SHP77 (cell line): ENCODE measurements at places on chromosomes 4 and X.

DNA sequence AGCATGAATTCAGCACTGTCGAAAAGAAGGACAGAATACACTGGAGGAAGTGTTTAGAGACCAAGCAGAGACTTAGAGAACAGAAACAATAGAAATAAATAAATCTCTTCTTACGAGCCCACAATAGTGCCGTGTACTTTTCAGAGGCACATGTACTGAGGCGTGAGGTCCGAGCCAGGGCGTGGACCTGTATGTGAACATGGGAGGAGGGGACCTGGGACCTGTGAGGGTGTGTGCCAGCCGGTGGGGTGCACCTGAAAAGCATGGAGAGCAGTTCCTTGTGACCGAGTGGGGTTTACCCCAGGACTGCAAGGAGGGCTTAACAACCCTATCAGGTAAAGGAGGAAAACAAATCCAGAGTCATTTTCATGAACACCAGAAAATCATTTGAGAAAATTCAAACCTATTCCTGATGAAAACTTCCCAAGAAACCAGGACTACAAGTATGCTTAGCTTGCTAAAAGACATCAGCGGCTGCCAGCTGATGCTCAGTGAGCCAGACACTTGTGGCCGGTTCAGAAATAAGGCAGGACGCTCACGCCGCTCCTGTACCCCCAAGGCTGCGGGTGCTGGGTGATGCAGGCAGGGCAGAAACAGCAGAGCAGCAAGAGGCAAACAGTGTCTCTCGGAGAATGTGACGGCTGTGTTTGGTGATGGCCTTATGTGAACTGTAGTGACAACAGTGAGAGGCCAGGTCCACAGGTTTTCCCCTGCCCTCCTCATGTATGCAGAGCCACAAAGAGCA, 37.1 kb downstream of the NELFA start:
- no peak for DNase-seq

DNA sequence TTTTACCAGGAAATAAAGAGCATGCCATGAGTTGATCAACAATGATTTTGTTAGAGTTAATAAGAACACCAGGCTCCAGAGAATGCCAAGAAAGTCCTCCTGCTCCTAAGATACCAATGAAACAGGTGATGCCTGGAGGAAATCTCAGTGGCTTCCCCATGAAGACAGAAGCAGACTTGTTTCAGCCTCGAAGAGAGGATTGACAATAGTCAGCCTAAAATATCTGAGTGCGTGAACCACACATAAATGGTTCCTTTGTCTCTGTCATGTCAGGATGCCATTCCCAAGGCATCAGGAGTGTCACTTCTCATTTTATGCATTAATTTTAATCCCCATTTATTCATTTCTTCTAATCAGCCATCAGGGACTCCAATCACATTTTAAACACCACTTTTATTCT, 69.6 kb downstream of the PHOX2B start:
- DNase-seq = no peak

DNA sequence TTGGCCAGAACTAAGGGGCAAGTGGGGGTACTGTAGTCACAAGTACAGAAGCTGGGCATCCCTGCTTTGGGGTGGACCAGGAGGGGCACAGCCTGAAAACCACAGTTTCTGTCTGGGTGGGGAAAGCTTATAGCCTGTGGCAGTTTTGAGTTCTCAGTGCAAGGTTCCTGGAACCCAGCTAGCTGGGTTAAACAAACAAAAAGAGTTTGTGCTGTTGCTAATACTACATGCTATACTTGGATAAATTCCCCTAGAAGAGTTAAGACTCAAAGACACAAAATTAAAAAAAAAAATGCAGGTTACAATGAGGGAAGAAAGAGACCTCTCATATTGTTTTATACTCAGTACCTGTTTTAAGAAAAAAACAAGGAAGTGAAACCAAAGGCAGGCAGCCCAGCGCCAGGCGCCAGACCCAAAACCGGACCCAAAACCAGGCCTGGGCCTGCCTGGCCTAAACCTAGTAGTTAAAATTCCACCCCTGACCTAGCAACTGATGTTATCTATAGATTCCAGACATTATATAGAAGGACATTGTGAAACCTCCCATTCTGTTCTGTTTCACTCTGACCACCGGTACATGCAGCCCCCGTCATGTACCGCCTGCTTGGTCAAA, 50.8 kb downstream of the SLC2A9 start:
- no peak for DNase-seq

GRCh38 chr4:68369142-68369805, 19.4 kb upstream of the YTHDC1 start:
- no peak for DNase-seq

- no peak for DNase-seq
These were observed 2.0 kb downstream of the NUDT11 start for GRCh38 chrX:51494409-51494808.

GRCh38 chrX:115372152-115372551, 82.6 kb downstream of the LUZP4 start:
- DNase-seq = no peak

DNA sequence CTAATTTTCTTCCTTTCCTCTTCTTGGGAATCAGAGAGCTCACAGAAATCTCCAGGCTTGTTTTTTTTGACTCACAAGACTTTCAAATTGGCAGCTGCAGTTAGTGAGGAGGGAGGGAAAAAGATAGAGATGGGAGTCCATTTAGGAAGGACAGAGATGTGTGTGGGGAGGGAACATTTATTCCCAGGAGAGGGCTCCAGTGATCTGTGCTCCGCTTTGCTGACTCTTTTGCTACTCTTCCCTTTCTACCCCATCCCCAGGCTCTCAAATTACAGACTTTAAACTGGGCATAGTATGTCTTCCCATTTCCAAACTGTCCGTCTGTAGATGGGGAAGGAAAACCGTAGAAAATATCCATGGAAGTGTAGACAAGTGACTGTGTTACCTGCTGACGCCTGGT, 39.1 kb upstream of the UCP1 start:
- no peak for DNase-seq

GRCh38 chrX:134364711-134365110, 95.3 kb upstream of the HPRT1 start:
- DNase-seq = no peak

DNA sequence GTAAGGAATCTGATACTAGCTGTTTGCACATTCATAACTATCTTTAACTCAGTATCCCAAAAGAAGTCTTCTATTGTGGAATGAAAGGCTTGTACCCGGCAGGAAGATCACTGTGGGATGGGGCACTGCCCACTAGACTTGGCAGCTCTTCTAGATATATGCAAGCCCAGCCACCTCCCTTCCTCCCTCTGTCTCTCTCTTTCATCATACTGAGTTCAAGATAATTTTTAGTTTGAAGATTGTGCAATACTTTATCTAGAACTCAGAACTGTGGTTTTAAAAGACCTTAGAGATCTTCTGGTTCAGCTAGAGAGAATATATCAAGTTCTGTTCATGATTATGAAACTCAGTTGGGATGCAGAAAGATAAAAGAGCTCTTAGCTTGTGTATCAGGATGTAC, 22.5 kb upstream of the GPR34 start:
- no peak for DNase-seq

GRCh38 chr4:81039351-81039972, 9.0 kb downstream of the BMP3 start:
- no peak for DNase-seq

DNA sequence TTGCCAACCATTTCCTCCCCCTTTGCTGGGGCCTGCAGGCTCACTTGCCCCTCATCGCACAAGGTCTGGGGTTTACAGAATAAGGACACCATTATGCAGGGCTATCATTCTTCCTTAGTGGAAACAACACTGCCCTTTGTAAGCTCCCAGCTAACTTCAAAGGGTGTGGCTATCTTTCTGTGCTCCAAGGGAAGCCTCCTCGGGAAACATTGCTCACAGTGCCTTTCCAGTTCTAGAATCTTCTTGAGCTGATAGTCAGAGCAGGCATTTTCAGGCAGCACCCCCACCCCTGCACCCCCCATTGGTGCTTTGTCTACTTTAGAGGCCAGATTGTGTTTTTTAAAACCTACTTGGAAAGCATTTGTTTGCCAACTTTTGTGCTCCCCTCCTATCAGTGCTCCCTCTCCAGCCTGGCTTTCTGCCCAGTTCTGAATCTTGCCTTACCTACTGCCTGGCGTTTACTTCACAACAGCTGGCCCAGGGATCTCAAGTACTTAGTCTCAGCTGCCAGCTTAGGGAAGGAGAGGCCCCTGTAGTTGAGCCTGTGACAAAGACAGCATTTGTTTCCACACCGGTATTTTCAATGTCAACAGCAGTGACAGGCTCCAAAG, 53.5 kb downstream of the PLAC1 start:
- DNase-seq = peak; percentile 63

DNA sequence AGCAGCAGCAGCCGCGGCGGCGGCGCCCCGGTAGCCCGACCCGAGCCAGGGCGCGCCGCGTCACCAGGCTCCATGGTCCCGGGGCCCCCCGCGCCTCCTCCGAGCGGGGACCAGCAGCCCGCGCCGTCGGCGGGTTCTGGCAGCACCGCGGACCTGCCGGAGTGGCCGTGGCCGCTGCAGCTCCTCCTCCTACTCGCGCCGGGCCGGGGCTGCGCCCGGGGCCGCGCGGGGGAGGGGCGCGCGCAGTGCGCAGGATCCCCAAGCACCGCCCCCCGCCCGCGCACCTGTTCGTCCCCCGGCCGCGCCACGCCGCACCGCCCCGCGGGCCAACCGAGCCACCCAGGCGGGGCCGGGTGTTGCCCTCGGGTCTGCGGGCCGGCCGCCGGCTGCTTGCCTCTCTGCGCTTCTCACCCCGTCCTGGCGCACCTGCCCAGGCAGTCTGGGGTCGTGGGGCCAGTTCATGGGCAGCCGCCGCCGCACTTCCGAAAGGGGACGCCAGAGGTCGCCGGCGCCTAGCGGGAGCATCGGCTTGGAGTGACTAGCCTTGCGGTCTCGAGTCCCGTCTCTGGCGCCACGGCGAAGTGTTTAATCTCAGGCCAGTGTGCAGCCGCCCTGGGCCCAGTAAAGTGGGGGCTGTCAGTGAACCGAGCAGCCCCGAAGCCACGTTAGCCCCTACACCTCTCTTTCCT, at the start of gene SLC9A7:
TSS of gene SLC9A7 (minus strand) at position 163 of the 689 bp plus-strand sequence. CDS start at position 74, 89 bp downstream.
- DNase-seq = peak; percentile 40
